Hematopoietic multipotent progenitor cell treated with erythropoietin and hydrocortisone succinate and interleukin-3 and kit ligand, for 8 days (in vitro differentiated cells): ENCODE measurements at places on chromosomes 2 and 18.

DNA sequence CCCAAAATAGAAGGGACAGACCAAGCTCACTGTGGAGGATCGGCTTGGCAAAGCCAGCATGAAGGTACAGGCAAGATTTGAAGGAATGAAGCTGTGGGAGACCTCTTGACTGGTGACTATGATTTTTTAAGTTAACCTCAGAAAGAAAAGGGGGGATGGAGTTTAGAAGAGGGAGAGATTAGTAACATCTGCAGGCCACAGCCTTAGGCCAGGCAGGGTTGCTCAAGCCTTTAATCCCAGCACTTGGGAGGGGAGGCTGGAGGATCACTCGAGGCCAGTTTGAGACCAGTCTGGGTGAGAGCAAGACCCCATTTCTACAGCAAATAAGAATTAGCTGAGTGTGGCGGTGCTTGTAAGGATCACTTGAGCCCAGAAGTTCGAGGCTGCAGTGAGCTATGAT, 46.6 kb downstream of the ZNF532 start:
- no peak for DNase-seq

GRCh38 chr18:59783138-59783537, 85.9 kb upstream of the CCBE1 start:
- peak; percentile 32 for DNase-seq

GRCh38 chr2:19116918-19117317, 241.5 kb downstream of the OSR1 start:
- no peak for DNase-seq

DNA sequence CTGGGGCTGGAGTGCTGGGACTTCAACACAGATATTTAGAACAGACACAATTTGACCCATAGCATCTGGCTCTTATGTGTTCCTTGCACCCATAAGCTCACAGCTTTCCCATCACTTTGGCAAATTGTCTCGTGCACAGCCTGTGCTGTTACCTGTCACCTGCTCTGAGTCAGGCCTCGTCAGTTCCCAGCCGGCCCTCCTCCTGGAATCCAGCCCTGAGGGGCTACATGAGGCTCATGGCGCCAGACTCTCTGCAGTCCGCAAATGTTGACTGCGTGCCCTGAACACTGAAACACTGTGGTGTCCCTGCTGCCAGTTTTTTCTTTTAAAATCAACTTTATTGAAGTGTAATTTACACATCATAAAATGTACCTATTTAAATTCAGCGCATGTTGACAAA, 65.4 kb upstream of the BZW1 start:
- DNase-seq, result no peak

DNA sequence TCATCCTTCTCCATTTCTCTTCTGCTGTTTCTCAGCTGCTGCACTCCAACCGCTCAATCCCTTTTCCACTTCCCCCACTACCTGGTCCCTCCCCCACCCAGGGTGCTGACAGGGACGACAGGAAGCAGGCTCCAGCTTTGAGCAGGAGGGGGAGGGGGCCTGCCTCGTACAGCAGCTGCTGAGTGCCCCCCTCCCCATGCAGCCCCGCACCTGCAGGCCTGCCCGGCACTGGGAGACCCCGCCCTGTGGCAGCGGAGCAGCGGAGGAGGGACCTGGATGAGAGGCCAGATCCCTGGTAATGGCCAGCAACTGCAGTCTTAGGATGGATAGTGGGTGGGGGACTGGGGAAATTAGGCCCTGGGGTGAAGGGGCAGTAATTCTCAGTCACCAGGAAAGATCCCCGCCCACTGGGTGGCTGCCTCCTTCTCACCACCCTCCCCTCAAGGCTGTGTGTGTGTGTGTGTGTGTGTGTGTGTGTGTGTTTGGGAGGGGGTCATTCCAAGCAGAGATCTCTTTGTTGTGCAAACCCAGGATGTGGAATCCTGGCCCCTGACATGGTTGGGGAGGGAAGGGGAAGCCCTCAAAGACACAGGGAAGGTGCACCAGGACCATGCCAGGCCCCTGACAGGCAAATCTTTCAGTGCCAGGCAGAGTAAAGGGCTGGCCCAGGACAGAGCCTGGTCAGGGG, 6.8 kb upstream of the CRYBA2 start:
- no peak for DNase-seq

DNA sequence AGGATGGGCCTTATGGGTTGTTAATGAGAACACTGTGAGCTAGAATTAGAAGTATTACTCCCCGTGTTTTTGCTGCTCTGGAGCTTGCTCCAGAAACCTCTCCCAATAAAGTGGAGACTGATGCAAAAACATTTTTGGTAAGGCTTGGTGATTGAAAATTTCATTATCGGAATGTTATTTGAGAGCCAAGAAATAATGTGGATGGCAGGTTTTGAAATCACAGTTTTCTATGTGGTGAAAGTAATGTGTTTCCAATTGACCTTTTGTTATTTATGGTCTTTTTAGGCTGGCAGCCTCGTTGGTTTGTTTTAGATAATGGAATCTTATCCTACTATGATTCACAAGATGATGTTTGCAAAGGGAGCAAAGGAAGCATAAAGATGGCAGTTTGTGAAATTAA, 5.1 kb downstream of the PLEKHA3 start:
- DNase-seq, result no peak

- no peak for DNase-seq
Observed at GRCh38 chr2:118589721-118590120, 257.7 kb downstream of the EN1 start.

DNA sequence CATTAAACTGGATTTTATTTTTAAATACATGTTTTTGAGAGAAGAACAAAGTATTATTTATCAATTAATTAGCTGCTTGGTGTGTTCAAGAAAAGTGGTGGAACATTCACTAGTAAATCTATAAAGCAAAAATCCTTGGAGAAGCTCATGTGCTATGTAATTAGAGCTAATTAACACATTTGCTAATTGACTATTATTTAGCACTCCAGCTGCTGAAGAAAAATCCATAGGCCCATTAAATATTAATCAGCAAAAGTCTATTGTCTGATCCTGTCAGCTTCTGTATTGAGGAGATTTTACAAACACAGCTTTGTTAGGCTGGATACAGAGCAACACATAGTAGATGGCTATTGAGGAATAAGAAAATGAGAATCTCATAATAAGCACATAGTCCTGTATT, 336.1 kb downstream of the RBM43 start:
- DNase-seq, result no peak

DNA sequence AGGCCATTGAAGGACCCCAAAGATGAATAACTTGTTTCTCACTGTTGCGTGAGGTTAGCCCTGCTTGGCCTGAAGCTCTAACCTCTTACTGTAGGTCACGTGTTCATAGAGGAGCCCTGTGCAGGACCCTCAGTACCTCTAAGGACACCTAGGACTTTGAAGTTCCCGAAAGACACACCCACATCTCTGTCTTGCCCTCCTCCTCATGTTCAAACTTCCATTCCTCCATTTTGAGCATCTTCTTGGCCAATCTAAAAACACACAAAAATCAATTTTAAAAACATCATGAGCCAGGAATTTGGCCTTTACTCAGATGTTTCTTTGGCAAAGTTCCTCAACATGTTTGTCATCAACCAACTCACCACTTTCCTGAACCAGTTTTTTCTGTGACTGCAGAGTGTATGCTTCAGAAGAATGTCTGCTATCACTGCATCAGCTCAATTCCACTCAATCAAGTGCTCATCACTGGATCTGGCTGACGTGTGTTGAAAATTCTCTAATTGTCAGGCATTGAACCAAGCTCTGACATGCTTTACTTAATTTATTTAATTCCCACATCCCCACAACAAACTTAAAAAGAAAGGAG, 101.6 kb downstream of the AP1S3 start:
- DNase-seq, result no peak

DNA sequence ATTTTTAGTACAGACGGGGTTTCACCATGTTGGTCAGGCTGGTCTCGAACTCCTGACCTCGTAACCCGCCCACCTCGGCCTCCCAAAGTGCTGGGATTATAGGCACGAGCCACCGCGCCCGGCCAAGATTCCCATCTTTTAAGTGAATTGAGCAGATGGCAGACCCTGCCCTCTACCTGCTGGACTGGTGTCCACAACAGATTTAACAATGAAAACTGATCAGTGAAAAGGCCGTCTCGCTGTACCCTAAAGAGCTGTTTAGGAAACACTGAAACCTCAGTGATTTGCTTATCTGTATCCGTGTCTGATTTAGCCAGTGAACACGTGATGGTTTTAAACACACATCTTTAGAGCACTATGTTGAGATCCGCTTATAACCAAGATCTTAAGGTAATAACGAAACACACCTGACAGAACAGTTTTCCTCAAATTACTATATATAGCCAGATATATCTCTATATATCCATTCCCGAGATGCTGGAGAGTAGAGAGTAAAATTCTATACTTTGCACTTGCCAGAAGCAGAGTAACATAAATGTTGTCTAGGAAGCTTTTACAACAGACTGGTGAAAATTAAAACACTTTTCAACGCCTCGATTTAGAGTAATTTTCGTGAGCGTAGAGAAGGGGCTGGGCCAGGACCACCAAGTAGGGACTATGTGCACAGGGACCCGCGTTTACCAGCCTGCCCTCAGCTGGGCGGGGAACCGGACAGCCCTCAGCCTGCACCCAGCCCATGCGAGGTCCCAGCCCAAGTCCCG, 594 bp downstream of the FAM161A start:
- peak; percentile 26 for DNase-seq

DNA sequence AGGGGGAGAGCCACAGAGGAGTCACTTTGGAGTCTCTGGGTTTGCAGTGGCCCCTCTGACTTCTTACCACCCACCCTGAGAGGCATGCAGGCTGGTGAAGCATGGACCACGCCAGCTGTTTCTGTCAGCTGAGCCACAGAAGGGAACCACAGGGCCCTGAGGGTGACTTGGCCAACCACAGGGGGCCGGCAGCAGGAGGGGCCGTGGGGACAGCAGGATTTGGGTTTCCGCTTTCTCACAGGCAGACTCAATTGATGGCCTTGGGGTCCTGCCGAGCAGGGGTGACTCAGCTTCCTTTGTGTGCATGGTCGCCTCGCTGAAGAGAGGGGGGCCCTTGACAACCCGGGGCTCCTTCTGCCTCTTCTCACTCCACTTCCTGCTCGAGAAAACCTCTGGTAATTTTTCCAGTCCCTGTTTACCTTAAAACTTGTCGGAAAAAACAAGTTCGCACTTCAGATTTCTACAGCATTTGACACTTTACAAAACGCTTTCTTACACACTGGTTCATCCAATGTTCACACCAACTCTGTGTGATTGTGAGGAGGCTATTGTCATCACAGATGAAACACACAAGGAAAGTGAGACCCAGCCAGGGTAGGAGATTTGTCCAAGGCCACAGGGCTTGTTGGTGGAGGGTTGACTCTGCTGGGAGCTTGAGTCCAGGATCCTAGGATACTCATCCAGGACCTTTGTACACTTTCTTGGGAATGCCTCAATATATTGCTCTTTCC, 311.2 kb downstream of the LPIN1 start:
- peak; percentile 42 for DNase-seq

DNA sequence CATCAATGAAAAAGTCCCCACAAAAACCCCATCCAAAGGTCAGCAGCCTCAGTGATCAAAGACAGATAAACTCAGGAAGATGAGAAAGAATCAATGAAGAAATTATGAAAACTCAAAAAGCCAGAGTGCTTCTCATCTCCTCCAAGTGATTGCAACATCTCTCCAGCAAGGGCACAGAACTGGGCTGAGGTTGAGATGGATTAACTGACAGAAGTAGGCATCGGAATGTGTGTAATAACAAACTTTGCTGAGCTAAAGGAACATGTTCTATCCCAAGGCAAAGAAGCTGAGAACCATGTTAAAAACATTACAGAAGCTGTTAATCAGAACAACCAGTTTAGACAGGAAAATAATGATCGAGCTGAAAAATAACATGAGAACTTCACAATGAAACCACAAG, 442.8 kb upstream of the SYT4 start:
- DNase-seq, result no peak

DNA sequence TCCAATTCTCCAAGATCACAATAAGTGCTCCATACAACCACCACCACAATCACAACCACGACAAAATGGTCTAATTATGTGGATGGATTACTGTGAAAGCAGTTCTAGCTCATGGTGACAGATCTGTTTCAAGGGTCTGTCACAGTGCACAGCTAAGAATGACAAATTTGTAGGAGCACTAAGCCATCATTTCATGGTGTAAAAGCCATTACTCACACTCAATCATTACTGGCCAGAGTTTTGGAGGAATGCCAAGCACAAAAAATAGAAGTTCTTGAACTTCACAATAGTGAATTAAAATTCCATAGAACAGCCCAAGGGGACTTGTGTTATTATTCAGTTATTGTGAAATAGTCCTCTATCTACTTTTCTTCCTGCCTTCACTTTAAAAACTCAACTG, 2.3 kb downstream of the CPS1 start:
- DNase-seq, result no peak

GRCh38 chr18:31792580-31792911, 31.9 kb upstream of the SLC25A52 start:
- DNase-seq, result no peak

- no peak for DNase-seq
Observed at GRCh38 chr2:174246944-174247381, 1.4 kb downstream of the OLA1 start.

DNA sequence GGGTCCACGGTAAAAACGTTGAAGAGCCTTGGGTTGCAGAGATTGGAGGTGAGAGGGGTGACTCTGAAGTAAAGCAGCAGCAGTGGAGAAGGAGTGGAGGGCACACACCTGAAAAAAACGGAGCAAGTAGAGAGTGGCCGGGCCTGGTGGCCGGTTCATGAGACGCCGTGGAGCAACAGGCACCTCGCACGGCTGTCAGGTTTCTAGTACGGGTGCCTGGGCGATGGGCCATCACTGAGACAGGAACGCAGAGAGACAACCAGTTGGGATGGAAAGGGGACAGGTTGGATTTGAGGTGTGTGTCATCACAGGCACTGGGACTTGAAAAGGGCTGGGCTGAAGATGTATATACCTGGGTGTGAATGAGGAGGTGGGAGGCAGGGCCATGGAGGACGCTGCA, 104.2 kb downstream of the MTCL1 start:
- no peak for DNase-seq

GRCh38 chr2:96198921-96199320, 9.7 kb downstream of the STARD7 start:
- no peak for DNase-seq

DNA sequence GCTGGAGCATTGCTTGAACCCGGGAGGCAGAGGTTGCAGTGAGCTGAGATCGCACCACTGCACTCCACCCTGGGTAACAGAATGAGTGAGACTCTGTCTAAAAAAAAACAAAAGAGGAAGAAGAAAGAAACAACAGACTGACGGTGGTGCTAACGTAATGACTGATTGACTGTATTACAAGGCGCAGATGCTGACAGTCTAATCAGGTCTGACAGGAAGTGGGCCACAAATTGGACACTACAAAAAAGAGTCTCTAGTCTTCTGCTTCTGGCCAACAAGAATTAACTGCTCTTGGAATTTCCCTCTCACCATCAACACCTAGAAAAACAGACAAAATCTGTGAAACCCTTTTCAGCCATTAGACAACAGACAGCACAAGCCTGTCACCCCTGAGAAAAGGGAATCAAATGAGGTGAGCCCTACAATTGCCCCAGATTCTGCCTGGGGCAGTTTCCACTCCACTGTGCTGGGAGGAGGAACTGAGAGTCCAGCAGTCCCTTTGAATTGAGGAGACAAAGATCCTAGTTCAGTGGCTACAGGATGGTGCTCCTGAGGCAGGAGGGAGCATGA, 43.3 kb downstream of the SNED1 start:
- no peak for DNase-seq

- peak; percentile 30 for DNase-seq
Observed at GRCh38 chr18:46793565-46793964, 36.7 kb upstream of the ST8SIA5 start.

- no peak for DNase-seq
Observed at GRCh38 chr18:79167526-79168190, 98.5 kb downstream of the ATP9B start.
